ENCODE measurements at places on chromosomes 2 and 18.

DNA sequence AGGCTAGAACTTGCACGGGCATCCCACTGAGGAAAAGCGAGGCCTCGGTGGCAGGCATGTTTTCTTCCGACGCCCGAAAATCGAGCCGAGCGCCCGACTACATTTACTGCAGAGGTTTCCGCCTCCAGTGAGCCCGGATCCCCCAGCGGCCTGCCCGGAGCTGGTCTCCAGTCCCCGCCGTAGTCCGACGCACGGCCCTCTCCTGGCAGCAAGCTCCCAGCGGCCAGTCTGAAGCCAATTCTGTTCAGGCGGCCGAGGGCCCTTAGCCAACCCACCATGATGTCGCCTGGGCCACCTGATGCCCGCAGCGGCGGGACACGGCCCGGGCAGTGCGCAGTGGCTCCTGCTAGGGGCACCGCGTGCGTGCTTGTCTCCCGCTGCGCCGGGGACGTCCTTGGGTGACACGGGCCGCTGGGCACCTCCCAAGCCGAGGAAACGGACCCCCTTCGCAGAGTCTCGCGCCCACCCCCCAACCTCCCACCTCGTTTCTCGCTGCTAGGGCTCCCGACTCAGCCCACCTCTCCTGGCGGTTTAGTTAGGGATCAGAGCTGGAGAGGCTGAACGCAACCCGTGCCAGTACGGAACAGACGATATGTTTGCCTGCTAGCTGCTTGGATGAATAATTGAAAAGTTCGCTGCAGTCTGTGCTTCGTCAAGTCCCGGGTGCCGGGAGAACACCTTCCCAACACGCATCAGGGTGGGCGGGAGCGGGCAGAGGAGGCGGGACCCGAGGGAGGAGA is 5.3 kb downstream of the ONECUT2 start:
- no peak for DNase-seq

DNA sequence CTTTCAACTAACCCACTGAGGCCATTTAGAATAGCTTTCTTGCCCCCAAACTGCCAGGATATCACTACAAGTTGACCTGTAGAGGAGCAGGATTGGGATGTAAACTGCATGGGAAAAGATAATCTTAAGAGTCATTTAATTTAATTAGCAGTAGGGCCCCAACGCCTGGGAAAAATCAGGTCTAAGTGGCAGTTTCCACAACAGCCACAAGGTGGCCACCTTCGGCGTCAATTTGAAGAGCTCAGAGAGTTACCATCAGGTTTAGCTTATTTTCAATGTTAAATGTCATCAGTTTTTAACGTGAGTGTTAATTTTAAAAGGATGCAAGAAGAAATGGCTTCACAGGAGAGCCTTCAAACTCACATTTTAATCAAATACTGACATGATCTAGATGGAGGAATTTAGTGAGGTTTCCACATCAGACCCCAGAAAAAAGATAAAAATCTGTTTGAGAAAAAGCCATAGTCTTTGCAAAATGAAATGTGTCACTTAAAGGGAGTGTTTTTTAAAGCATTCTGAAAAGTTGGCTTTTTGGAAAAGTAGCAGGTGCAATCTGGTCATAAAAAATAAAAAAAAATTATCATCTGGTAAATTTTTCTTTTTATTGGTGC is 77.3 kb upstream of the UPP2 start:
- DNase-seq: peak; percentile 50

GRCh38 chr2:197322724-197323720 is 12.4 kb upstream of the ANKRD44 start:
- DNase-seq: peak; percentile 22

- DNase-seq: no peak
Measured at GRCh38 chr2:112033600-112033999, 21.5 kb upstream of the TMEM87B start.

- DNase-seq: no peak
Measured at GRCh38 chr2:144500563-144500962, 19.4 kb downstream of the ZEB2 start.

- DNase-seq: no peak
Measured at GRCh38 chr2:73254343-73255006, 20.4 kb downstream of the CCT7 start.

DNA sequence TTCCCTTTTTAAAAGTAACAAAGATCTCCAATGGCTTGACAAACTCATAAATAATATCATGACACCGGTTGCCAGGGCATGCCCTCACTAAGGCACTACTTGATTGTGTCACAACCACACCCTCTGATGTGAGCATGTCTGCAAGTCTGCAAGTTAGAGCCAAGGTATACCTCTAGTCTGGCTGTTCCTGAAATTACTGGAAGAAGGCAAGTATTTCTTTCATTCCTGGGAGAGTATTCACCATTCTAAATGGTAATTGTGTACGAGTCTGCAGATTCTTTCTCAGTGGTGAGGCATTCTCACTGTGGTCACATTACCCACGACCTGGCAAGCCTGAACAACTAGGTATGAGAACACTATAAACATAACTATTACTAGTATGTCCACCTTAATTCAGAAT is 25.7 kb upstream of the RNU4ATAC start:
- no peak for DNase-seq

GRCh38 chr2:208356846-208357574 is 49.6 kb upstream of the PTH2R start:
- no peak for DNase-seq

DNA sequence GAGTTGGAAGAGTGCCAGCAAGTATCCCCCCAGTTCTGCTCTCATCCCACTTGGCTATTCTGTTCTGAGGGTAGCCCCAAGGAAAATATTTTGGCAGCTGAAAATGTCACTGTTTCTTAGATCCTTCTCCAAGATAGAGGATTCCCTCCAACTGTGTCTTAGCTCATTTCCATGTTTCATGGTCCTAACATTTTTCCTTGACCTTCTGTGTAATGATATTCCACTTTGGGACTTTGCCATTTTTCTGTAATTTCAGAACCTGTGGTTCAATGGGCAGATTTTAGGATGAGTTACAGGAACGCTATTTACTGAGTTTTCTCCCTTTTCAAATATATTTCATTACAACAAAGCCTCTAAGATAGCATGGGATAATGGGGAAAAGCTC is 34.7 kb downstream of the NHEJ1 start:
- DNase-seq: no peak

- DNase-seq: no peak
Measured at GRCh38 chr2:24509425-24509824, 18.4 kb downstream of the NCOA1 start.

DNA sequence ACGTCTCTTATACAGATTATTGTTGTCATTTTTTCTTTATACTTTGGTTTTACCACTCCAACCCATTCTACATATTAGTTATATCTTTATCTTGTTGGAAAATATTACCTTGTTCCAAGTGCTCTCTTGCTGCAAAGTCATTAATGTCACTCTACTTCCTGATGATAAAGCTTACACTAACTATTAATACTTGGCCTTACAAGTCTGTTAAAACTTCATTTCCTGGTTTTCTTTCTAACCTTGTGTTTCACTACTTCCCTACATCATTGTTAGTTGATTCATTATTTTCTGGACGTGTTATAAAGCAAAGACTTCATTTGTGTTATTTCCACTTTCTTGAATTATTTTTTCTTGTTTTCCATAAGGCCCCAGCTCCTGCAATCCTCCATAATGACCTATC is 382.6 kb upstream of the CDH20 start:
- no peak for DNase-seq

- DNase-seq: no peak
Measured at GRCh38 chr18:35192415-35192814, 48.4 kb upstream of the ZNF397 start.

DNA sequence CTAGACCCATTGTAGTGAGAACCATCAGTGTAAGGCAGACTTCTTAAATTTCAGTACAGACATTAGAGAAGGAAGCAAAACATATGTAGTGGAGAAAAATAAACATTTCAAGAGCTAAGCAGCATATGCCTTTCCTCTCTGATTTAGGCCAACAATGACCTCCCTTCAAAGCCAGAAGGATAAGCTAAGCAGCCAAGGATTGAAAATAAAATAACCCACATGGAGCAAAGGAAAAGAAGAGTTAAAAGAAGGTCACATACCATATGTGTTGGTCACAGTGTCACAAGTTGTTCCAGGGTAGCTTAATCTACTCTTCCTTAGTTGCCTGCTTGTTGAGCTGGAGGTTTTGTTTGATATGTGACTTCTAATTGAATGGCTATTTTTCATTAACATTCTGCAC is 15.6 kb upstream of the LAMA1 start:
- no peak for DNase-seq

GRCh38 chr2:218476676-218477075 is 57.8 kb downstream of the VIL1 start:
- no peak for DNase-seq

GRCh38 chr2:196586511-196586991 is 53.0 kb upstream of the CCDC150 start:
- DNase-seq: no peak

- DNase-seq: no peak
Measured at GRCh38 chr2:100753881-100754280, 66.1 kb upstream of the NPAS2 start.

GRCh38 chr2:221402072-221402471 is 170.0 kb downstream of the EPHA4 start:
- no peak for DNase-seq
